ENCODE measurements at places on chromosomes 16 and 17.

DNA sequence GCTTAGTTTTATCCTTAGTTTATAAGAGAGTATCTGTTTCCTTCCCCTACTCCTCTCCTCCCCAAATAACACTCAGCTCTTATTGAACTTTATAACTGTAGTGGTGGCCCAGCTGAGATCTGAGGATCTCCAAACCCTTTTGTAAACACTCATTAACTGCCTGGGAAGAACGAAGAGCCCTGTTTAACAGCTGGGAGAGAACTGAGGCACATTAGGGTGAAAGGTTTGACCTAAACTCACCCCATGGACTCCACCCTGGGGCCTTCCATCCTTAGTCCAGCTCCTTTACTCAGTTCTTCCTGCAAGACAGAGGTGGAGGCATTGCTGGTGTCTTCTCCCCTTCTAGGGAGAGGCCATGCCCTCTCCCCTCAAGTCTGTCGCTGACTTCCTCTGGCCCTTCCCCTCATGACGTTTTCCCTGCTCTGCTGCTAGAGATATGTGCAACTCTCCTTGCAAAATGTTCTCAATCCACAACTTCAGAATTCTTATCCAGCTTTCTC is 1.2 kb upstream of the RARA start:
- DNase-seq = no peak

DNA sequence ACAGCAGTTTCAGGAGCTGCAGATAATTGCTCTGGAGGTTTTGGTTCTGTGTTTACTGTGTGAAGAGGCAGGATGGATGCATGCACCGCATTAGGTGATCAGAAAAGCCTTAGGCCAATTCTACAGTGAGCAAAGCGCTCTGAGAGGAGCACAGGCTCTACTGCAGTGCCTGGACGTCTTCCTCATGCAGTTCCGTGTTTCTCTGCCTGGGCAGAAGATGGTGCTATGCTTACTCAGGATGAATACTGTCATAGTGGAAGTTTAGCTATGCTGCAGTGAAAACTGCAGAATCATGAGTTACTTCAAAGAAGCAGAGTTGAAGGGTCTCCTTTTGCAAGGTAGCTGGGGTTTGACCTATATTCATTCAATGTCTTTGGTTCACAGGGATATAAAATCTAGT is 1012.4 kb downstream of the KCNJ18 start:
- no peak for DNase-seq

- no peak for DNase-seq
These were observed 4.1 kb downstream of the SP6 start for GRCh38 chr17:47846716-47847340.

GRCh38 chr17:29927546-29927945 is 2.5 kb downstream of the SSH2 start:
- DNase-seq = no peak

GRCh38 chr17:57874434-57875289 is 24.8 kb upstream of the MRPS23 start:
- peak; percentile 86 for DNase-seq

DNA sequence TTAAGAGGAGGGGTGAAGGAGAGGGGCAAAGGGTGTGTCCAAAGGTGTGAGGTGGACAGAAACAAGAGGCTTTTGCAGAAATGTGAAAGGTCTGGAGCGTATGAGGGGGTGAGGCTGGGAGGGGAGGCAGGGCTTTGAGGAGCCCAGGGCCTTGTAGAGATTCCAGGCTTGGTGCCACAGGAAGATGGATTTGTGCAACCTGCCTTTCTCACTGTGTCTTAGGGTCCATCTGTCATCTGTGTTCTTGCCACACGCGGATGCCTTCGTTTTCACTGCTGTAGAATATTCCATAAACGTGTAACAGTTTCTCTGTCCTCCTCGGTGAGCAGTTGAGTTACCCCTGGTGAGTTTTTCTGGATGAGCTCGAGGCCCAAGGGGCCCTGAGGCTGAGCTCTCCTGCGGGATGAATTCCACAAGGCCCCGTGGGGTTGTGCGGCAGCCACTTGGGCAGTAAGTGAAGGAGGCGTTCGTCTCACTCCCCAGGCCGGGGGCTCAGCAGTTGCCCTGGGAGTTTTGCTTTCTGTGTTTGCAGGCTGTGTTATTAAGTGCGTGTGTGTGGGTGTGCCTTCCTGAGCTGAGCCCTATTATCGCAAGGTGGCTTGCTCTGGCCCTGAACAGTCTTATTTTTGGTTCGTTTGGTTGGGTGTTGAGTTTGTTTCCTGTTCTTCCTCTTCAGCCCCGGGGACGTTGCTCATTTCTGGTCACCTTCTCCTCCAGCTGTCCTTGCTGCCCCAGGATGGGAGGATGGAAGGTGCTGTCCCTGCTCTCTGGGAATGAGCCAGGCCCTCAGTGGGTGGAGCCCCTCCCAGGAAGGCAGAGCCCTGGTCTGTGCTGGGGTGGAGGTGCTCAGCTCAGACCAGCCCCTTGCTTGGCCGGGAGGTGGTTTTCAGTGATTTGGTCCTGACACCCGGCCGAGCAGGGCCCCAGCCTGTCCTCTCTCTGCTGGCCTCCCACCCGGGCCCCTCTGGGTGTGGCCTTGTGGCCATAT is 28.4 kb downstream of the BAIAP2 start:
- no peak for DNase-seq

GRCh38 chr17:61421460-61421859 is 21.8 kb downstream of the TBX2 start:
- DNase-seq = no peak

DNA sequence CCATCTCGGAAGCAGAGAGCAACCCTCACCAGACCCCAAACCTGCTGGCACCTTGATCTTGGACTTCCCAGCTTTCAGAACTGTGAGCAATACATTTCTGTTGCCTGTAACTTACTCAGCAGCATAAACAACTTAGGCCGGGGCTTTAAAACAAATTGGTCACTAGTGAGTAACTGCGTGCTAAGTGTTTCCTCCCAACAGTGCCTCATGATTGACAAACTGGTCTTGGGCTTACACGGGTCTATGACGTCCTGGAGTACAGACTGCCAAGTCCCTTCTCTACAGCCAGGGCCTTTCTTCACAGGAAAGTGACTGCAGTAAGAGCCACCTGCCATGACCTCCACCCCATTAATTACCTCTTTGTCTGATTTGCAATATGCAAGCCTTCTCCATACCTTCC is 136.7 kb downstream of the XYLT1 start:
- no peak for DNase-seq

DNA sequence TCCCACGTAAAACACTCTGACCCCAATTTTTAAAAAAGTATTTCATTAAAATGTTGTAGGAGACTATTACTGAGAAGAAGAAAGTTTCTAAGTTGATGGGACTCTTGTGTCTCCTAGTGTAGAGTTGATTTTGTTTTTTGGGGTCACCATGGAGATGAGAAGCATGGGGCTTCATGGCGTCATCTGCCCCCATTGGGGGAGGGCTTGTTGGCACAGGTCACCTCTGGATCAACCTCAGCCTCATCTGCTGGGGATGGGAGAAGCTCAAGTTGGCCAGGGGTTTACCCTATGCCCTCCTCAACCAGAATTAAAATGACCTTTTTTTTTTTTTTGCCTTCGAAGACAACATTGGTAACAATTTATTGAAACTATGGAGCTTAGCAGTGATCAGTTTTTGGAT is 28.3 kb downstream of the MSI2 start:
- DNase-seq = no peak

DNA sequence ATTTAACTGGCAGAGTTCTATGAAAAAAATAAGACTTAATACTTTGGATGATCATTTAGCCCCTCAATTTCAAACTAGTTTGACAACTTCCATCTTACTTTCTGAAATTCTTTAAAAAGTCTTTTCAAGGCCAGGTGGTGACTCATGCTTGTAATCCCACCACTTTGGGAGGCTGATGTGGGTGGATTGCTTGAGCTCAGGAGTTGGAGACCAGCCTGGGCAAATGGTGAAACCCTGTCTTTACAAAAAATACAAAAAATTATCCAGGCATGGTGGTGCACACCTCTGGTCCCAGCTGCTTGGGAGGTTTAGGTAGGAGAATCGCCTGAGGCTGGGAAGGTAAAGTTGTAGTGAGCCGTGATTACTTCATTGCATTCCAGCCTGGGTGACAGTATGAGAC is 154.4 kb downstream of the TANC2 start:
- no peak for DNase-seq

DNA sequence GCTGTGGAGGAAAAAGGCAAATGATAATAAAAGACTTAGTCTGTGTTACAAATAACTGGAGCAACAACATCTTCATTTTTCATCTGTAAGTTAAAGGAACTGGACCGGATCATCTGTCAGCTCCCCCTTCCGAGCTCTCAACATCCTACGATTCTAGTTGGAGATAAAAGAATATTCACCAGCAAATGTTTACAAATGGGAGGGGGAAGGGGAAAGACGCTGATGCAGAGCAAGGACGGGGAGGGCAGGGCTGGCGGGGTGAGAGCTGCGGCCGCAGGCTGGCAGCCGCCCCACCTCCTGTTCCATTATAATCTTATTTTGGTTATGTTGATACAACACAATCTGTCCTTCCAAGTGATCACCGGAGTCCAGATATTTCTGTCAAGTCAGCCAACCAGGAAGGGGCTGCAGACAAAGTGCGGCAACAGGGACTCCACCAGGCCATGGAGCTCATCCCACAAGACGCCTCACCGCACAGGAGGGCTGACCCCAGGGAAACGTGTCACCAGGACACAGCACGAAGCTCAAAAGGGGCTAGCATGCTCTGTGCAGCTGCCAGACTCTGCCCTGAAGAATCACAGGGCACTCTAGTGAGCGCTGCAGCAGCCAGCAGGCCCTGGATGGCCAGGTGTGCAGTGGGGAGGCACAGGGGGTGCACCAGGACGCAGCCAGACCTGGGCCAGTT is 19.7 kb downstream of the FBXO31 start:
- no peak for DNase-seq

- no peak for DNase-seq
These were observed 14.0 kb downstream of the LAT start for GRCh38 chr16:28998837-28999236.

DNA sequence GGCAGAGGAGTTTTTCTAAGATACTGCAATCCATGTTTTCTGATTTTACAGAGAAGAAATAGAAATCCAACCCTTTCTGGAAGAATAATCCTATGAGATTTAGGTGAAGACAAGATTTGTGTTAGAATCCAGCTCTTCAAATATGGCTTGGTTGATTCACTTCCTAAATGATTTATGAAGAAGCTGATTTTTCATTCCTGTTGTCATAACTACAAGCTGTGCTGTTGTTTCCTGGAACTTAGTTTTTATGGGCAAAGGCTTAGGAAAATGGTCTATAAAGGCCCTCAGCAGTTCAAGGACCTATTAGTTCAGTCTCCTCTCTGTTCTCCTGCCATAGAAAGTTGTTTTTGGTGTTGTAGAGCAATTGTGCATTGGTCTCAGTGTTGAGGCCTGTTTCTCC is 174.2 kb upstream of the FAM20A start:
- DNase-seq = no peak

DNA sequence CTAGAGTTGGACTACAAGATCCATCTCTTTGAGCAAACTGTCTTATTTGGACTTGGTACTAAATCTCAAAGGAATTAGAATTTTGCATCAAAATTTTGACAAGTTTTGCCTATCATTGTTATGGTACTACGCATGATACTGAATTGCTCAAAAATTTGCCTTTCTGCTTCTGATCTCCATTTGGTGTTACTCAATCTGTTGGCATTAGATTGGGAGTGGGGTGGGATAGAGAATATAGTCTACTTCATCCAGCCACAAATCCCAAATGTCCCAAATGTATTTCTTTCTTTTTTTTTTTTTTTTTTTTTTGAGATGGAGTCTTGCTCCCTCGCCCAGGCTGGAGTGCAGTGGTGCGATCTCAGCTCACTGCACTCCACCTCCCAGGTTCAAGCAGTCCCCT is 204.8 kb downstream of the TANC2 start:
- DNase-seq = no peak

- no peak for DNase-seq
These were observed 128.9 kb downstream of the BRIP1 start for GRCh38 chr17:61734466-61734865.

GRCh38 chr17:34131386-34131785 is 123.7 kb upstream of the CCL2 start:
- no peak for DNase-seq

DNA sequence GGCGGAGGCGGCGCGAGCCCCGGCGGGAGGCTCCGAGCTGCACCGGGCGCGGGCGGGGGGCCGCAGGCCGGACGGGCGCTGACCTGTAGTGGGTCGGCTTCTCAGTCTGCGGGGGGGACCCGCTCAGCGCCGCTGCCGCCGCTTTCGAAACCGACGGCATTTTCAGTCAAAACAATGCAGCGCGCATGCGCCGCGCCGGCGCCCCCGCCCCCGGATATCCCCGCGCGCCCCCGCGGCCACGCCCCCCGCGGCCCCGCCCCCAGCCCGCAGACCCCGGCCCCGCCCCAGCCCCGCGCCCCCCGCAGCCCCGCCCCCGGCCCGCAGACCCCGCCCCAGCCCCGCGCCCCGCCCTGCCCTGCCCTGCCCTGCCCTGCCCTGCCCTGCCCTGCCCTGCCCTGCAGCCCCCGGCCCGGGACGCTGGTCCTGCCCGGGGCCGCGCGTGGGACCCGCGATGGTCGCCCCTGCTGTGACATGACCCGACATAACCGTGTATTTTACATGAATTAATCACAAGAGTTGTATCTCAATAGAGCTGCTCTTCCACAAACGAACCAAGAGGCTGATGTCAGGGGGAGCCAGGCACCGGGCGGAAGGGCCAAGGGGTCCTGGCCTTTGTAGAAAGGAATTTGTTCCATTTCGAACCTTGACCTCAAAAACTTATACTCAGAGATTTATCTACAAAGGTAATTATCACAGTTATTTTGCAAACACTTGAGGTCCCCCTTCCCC is at the start of gene UNKL:
Gene UNKL (minus strand): TSS at position 173 of the 729 bp plus-strand sequence. CDS start 13 bp downstream, at position 160.
- DNase-seq = no peak

GRCh38 chr17:10292057-10292937 is 80.5 kb downstream of the MYH13 start:
- DNase-seq = no peak

DNA sequence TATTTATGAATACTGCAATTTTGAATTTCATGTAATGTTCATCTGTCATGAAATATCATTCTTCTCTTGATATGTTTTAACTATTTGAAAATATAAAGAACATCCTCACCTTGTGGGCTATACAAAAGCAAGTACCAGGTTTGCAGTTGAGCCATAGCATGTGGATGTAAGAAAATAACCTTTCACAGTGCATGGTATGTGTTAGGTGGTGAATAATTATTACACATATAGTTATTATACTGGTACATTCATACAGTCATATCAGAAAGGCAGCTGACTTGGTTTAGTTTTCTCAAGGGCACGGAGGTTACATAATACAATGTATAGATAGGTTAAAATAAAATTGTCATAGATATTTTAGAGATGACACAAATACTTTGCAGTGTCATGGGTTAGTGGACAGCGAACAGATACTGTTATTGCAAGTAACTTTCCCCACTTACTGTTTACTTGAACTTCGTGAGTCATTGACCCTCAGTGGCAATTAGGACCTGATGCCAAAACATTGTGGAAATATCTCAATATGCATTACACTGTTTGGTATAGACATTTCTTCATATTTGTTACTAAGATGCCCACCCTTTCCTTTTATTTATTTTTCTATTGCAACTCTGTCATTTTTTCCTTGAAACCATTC is 445.4 kb upstream of the GOT2 start:
- DNase-seq = no peak

DNA sequence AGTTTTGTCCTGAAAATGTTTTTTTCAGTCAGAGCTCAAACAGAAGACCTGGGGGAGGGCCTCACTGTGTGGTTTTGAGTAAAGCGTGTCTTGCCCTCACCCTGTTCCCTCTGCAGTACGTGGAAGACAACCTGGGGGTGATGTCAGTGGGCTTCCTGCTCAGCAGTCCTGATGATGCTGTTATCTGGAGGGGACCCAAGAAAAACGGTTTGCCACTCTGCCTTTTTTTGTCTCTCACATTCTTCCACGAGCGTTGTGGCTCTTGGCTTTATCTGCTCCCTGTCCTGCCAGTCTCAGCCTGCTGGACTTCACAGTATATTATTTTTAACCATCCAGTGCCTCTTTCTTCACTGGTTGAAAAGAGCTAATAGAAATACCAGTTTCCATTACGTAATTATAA is 12.9 kb downstream of the NUBP1 start:
- no peak for DNase-seq
